Brain (organoid and tissue), 16 donors: ENCODE measurements at places on chromosomes 12 and 14.

DNA sequence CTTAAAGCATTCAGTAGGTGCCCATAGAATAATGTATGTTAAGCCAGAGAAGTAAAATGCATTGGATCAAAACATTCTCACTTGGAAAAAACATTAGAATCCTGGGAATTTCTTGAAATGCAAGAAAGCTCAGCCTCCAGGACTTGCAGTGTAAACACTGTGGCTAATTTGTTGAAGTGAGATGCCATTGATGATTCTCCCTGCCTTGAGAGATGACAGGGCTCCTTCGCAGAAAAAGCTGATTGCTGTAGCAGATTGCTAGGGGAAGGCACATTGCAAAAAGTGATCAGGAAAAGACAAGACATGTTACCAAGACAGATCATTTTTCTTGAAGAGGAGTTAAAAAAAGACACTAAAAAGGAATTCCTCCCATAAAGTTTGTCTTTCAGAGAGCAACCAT lies 204.2 kb upstream of the HMGA2 start:
- peak; percentile 56 for DNase-seq

DNA sequence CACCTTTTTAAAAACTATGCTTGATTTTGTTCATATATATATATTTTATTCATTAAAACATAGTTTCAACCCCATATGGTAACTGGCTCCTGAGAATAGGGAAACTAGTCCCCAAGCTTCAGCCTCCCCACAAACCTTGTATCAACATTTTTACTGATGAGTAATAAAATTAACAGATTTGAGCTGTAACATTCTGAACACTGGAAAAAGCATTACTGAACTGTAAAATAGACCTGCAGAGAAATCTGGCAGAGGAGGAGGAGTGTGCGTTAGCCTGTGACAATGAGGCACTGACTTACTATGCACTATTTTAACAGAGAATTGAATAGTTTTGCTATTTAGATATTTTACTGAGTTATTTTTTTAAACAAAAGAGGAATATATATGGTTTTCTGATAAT lies 43.1 kb downstream of the FRS2 start:
- DNase-seq: no peak

DNA sequence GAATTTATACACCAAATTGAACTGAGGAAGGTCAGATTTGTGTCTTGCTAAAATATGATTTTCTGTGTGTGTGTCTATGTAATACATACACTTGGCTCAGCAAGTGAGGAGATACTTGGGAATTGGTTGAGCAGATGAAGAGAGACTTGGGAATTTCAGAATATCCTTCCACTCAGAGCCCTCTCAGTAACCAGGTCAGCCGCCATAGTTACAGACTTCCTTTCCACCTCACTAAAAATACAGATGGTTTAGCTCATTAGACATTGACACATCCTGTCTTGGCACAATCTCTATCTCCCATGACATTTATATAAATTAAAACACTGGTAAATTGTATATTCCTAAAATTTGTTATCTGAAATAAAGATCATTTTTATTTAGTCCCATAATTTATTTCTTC lies 15.9 kb downstream of the PIK3C2G start:
- DNase-seq: no peak

- DNase-seq: peak; percentile 92
Observed at GRCh38 chr14:78566026-78566858, 396.1 kb downstream of the NRXN3 start.

GRCh38 chr12:88417531-88417930 lies 162.7 kb downstream of the KITLG start:
- DNase-seq: no peak

DNA sequence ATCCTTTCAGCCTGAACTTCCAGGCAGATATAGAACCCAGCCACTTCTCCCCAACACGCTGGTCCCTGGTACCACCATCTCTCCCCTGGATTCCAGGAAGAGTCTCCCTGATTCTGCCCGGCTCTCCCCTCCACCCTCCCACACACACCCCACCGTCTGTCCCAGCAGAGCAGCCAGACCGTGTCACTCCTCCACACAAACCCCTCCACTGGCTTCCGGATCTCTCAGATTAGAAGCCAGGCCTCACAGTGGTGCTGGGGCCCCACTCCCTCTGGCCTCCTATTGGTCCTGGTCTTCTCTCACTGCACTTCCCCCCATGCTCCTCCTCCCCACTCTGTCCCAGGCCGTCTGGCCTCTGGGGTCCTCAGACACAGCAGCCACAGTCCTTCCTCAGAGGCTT lies 52.4 kb upstream of the CDKN3 start:
- no peak for DNase-seq

- DNase-seq: no peak
Observed at GRCh38 chr12:91677556-91677955, 468.1 kb downstream of the BTG1 start.

DNA sequence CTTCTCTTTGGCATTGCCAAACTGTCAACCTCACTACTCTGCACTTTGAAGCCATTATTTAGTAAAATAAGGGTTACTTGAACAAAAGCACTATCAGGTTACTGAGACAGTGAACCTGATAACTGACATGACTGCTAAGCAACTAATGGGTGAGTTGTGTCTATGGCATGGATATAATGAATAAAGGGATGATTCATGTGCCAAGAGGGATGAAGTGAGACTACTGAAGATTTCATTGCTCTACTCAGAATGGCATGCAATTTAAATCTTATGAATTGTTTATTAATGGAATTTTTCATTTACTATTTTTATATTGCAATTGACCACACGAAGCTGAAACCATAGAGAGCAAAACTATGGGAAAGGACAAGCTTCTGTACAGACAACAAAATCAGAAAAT lies 74.4 kb downstream of the CEP128 start:
- no peak for DNase-seq

DNA sequence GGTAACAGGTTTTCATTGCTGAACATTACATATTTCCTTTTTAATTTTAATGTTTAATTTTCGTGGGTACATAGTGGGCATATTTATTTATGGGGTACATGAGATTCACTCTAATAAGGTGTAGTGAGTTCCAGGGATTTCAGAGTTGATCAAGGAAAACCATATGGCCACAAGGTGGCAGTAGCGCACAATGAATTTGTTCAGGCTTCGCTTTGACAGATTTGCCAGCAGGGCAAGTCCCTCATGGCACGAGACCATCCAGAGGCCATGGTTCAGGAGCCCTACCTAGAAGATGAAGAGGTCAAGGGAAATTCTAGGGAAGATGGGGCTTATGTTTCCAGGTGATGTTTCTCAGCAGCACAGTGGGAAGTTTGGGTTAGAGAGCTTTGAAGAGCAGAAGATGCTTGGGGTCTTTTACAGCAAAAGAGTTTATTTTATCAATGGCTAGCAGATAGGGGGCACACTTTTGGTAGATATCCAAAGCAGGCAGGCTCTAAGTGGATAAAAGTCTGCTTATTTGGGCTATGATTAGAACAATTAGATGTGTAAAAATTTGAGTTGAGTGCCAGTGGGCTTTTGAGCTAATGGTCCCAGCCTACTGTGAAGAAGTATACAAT lies 1004.4 kb downstream of the AACS start:
- DNase-seq: peak; percentile 79

GRCh38 chr12:83800022-83800421 lies 1112.6 kb downstream of the SLC6A15 start:
- no peak for DNase-seq

DNA sequence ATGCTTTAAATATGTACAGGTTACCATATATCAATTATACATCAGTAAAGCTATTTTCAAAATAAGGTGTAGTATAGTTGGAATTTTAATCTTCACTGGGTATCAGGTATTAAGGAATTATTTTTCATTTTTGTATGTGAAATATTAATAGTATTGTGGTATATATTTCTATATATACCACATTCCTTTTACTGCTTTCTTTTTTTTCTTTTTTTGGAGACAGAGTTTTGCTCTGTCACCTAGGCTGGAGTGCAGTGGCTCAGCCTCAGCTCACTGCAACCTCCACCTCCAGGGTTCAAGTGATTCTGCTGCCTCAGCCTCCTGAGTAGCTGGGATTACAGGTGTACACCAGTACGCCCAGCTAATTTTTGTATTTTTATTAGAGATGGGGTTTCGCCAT lies 36.6 kb downstream of the BICDL1 start:
- DNase-seq: no peak

GRCh38 chr14:21264025-21264801 lies 5.0 kb downstream of the HNRNPC start:
- no peak for DNase-seq

DNA sequence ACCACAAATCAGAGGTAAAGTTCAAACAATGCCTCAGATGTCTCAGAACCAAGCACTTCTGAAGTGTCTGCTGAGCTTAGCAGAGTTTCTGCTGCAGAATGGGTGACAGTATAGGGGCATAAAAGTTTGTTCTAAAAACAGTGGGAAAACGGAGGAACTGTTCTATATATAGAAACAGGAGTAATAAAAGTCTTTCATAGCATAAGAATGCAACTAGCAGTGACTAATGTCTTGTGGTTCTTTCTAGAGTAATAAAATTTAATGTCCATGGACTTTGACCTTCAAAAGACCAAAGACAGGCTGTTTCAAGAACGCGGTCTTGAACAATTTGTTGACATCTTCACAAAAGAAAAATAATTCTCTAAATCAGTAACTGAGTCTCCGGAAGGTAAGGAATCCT lies 107.5 kb upstream of the FAR2 start:
- no peak for DNase-seq

DNA sequence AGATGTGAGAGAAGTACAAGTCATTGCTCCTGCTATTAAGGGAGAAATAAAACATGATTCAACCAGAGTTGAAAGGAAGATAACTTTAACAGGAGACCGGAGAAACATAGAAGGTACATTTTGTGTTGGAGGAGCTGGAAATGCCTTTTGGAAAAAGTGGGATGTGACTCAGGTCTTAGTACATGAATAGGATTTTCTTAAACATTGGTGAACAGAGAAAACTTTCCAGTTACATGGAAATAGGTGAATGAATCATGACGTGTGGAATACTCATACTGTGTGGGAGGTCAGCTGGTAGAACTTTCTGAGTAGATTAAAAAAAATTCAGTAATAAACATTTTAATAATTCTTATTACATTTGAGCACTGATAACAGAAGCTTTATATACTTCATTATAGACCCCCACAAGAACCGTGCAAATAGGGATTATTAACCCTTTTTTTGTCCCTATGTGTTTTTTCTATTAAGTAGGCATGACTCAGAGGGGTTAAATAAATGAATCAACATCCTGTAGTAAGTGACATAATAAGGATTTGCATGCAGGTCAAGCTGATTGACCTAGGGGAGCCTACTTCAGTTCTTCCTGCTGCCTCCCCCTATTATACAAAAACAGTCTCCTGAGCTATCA lies 710.5 kb downstream of the NOVA1 start:
- no peak for DNase-seq

- no peak for DNase-seq
Observed at GRCh38 chr12:102759466-102759865, 157.6 kb downstream of the PAH start.

GRCh38 chr14:49240383-49240782 lies 345.8 kb downstream of the RPS29 start:
- no peak for DNase-seq

DNA sequence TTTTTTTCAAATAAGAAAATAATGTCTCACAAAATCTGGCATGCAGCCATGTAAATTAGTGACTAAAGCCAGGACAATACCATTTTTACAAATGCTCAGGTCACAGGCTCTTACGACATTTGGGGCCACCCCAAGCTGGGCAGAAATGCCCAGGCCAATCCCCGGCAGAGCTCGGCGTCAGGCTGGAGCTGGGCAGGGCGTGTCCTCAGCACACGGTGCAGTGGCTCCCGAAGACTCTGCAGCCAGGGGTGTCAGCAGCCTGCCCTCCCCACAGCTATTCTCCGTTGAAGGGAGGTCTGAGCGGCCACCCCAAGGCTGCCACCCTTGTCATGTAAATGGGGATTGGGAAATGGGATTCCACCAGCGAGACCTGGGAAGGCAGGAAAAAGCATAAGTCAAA lies 158.6 kb downstream of the DICER1 start:
- no peak for DNase-seq

DNA sequence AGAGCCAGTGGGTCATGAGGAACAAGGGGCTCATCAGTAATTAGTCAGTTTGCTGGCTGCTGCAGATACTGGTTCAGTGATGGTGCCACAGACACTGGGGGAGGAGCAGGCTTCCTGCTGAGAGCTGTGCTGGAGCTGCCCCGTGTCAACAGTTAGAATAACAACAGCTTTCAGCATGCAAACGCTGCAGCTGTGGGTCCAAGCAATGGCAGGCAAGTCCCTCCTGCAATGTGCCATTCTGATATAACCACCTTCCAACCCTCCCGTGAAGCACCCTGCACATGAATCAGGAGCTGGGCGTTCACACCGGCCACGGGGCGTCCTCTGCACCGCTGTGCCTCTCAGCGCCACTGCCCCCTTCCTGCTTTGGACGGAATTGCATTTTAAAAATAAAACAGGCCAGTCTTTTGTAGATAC lies 258.4 kb upstream of the SFSWAP start:
- DNase-seq: no peak

- DNase-seq: no peak
Observed at GRCh38 chr12:124893792-124894516, 20.5 kb downstream of the UBC start.

DNA sequence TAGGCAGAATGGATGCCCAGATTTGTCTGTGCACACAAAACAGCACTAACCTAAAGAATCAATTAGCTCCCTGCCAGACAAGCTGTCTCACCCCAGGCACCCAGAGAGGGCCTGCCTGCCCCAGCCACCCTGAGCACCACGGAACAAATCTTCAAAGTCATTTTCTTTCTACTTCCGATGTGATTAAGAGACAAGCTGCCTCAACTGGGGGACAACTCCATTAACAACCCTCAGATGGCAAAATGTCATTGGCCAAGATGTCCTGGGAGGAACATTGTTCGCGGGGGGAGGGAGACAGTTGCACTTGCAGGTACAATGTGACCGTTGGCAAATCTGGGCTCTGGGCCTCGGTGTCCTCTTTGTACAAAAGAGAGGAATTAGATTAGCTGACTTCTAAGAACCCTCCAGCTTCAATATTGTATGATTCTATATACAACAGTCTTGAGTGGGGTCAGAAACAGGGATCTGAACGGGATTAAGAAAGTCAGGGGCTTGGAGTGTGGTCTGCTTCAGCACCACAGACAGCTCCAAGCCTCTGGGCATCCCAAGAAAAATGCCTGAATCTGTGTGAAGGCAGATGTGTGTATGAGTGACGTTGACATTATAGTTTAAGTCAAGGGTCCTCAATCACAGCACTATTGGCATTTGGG lies 42.8 kb upstream of the CMKLR1 start:
- DNase-seq: no peak

DNA sequence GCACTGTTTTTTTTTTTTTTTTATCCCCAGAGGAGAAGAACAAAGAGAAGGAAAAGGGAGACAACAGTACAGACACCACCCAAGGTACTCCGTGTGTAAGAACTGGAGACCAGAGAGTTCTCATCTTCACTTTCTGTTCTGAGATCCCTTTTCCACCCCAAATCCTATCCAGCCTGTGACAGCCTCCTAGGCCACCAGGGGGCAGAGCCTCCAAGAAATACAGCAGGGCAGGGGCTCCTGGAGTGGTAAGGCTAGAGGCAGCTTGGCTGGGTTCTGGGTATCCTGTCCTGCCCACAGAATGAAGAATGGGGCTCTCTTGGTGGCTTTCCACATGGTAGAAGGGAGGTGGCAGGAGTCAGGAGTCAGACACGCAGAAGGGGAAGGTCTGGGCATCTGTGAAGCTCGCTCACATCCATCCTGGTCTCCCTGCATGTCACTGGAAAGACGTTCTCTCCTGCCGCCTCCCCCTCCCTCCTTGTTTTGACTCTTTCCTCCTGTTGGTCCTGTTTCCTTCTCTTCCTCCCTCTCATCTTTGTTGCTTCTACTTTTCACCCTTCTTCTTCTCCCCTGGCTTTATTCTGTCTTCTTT lies 12.0 kb downstream of the CLSTN3 start:
- DNase-seq: peak; percentile 48

- DNase-seq: no peak
Observed at GRCh38 chr14:72423957-72424356, 469.9 kb downstream of the DPF3 start.

GRCh38 chr14:61553730-61554641 lies 141.3 kb upstream of the HIF1A start:
- no peak for DNase-seq
